ENCODE measurements at places on chromosomes 16 and 17.

GRCh38 chr16:85514598-85515318, 98.4 kb upstream of the GSE1 start:
- peak; percentile 87 for DNase-seq

DNA sequence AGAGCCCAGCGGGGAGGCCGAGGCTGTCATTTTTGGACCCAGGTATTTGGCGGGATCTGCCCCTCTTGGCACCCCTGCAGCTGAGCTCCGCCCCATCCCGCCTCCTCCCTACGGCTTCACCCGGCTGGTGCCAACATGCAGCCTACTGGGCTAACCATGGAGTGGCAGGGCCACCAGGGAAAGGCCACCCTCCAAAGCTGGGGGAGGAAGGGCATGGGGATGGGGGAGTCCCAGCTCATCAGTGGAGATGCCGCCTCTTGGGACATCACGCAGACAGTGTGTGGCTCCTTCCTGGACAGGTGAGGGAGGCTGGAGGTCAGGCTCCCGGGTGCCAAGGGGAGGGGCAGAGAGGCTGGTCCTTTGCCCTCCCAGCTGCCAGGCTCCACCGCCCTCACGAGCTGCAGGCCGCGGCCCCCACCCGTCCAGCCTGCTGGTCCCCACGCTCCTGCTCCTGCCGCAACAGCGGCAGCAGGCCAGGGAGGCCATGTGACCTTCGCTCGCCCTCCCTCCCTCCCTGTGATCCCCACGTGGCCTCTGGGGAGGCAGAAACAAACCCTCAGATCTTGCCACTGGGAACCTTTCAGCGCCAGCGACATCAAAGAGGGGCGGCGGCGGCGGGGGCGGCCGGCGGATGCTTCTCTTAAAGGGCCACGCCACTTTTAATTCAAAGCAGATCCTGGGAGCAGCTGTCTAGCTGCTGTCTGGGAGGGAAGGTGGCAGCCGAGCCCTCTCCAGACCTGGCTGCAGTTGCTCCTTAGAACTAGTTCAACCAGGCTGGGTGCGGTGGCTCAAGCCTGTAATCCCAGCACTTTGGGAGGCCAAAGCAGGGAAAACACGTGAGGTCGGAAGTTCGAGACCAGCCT, 6.8 kb upstream of the NOTUM start:
- no peak for DNase-seq

DNA sequence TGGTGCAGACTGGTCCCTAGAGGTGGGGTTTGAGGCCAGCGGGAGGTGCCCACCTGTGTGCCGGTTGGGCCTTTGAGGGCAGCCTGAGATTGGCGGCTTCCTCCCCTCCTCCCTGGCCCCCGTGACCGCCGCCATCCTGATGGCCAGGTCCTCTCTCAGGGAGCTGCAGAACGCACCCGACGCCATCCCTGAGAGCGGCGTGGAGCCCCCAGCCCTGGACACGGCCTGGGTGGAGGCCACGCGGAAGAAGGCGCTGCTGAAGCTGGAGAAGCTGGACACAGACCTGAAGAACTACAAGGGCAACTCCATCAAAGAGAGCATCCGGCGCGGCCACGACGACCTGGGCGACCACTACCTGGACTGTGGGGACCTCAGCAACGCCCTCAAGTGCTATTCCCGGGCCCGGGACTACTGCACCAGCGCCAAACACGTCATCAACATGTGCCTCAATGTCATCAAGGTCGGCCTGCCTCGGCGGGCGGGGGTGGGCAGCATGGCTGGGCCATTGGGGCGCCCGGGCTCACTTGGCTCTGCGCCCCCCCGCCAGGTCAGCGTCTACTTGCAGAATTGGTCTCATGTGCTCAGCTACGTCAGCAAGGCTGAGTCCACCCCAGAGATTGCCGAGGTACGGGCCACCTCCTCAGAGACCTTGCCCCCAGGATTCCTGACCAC, 2.8 kb downstream of the GPS1 start:
- no peak for DNase-seq

DNA sequence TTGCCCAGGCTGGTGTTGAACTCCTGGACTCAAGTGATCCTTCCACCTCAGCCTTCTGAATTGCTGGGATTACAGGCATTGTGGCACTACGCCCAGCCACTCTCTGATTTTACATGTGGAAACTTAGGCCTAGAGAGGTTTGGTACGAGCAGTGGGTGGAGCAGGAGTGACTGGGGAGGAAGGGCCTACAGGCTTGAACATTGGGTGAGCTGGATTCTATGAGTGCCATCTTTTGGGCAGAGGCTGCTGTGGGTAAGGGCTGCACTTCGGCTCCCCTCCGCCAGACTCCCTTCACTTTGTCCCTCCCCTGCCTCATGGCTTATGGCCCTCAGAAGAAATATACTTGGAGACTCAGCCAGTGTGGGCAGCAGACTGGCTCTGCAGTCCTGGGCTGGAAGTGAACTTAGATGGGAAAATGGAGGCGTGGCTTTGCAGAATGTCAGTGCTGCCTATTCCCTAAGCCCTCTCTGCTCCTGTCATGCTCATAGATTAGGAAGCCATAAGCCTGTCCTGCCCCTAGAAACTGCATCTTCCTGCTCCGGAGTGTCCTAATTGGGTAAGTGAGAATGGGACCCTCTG, 9.5 kb upstream of the MRC2 start:
- DNase-seq: no peak

DNA sequence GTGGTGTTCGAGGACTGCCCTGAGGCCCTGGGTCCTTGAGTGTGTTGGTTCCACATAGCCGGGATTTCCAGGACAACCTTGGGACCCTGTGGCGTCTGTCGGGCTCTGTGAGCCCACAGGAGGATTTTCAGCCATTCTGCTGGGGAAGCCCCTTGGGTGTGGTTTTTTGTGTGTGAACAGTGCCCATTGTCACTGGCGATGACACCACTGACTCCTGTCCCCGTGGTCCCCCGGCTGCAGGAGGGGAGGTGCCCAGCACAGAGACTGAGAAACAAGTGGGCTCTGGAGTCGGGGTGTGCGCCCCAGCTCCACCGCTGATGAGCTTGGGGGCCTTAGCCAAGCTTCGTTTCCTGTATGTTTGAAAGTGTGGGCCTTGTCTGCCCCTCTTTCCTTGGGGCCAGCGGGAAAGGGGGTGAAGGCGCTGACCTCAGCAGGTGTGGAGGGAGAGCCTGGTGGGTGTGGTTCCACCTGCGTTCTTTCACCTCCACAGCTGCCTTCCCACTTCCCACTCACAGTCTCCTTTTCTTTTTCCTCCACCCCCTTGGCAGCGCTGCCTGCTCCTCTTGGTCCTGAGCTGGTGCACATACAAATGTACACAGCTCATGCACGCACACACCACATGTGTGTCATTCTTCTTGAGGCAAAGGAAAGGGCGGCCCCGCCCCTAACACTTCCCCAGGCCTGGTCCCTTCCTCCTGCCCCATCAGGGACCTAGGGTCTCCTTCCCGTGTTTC, 16.1 kb downstream of the MGRN1 start:
- no peak for DNase-seq

DNA sequence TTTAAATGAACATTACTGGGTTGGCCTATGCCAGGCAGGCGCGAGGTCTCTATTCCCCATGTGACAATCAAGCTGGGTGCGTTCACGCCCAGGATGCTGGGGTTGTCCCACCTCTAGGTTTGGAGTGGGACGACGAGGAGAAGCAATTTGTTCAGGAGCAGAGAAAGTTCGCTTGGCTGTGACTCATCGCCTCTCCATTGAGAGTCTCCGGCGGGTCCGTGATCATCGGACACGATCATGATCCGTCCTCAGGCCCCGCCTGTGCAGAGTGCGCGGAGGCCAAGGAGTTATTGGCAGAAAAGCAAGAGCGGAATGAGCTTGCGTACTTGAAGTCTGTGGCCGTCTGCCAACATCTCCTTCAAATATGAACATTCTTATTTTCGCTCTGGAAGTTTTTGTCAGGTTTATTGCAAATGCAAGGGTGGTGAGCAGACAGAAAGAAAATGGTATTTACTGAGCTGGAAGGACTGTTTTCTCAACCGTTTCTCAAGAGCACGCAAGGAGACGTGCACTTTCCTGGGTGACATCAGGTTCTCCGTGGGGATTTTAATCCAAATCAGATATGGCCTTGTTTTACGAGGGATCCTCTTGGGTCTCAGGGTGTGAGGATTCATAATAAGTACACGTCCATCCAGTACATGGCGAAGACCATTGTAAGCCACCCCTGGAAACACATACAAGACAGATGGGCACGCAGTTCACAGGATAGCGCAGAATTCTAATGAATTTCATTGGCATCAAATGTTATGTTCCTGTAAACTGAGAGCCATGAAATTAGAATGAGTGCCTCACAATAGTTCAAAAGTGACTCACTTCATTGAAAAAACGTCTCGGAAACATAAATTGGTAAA, 70.1 kb upstream of the CREBBP start:
- no peak for DNase-seq

GRCh38 chr16:81647527-81647926, 131.6 kb upstream of the PLCG2 start:
- peak; percentile 49 for DNase-seq

DNA sequence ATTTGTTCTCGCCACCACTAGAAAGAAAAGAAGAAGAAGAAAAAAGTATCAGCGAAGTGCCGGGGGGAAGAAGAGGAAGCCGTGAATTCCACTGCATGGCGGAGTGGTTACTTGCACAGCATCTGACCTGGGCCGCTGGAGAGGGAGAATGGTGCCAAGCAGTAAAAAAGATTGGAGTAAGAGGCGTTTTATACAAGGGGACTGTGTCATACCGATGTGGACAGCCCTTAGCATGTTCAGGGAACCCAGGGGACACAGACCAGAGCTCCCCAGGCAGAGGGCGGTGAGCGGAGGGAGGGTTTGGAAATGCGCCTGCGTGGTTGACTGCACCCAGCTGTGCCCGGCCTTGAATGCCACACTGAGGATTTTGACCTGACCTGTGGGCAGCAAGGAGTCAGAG, 52.8 kb downstream of the PLXDC1 start:
- DNase-seq: no peak

GRCh38 chr17:8020776-8021564, 17.9 kb upstream of the ALOX15B start:
- DNase-seq: no peak

DNA sequence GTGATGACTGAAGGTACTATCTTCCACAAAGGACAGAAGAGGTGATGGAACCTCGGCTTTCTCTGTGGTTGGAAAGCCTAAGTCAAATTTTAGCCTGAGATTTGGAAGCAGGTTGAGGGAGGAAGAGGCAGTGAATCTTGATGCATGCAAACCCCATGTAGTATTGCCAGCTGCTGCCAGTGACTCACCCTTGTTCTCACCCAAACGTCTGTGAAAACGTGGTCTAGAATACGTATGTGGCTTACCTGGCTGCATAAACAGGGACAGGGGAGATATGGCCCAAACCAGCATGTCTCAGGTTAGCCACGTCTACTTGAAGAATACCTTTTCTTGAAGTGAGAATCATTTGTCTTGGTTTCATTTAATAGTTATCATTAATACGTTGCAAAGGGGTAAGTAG, 438.0 kb upstream of the MAF start:
- no peak for DNase-seq

- no peak for DNase-seq
These were observed 67.8 kb upstream of the AXIN2 start for GRCh38 chr17:65629234-65629690.

DNA sequence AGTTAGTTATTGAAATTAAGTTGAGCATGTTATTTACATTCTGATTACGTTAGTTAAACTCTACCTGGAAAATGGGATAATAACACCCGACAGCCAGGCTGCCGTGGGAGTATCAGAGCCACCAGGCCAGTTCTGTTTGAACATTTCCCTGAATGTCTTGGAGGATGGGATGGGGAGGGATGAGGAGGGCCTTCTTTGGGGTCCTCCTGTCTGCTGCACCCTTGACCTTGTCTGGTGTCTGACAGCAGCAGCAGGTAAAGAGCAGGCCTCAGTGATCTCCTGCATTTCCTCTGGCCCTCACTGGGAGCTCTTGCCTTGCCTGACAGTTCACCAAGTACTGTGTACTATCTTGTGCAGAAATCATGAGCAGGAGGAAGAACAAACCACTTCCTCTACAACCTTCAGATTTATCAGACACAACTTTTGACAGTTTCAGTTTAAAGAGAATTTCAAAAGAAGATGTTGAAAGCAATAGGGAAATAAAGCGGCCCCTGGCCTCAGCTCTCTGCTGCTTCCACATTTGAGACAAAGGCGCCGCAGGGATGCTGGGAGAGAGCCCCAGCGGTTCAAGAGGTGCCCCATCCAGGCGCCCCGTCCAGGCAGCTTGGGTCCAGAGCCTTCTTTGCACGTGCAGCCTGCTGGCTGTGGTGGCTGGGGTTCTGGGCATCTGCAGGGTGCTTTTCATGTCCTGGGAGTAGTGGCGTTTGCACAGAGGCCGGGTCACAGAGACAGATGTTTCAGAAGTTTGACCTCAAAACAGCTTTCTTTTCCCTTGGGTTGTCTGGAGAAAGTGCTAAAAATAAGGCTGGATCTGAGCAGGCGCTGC, 25.3 kb downstream of the CMIP start:
- DNase-seq: no peak

DNA sequence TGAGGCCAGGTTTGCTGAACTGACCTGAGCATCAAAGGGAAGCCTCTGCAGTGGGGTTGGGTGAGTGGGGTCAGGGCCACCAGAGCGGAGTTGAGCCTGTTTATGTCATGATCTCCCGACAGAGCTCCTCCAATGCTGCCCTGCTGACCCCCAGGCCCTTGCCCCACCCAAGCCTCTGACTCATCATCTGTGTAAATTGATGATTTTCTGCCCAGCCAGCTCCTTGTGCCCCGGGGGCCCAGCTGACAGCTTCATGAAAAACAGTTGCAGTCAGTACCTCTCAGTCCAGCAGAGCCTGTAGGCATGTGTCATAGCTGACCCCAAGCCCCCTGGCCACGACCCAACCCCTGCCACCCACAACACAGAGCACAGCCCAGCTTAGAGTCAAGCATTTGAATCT, 134.9 kb downstream of the CCT6B start:
- DNase-seq: no peak

- DNase-seq: no peak
These were observed 125.2 kb downstream of the CDH11 start for GRCh38 chr16:64996641-64997040.

GRCh38 chr16:14263769-14264168, 192.7 kb downstream of the MRTFB start:
- DNase-seq: no peak

- DNase-seq: no peak
These were observed 430.3 kb downstream of the SLC39A11 start for GRCh38 chr17:72661945-72662826.

DNA sequence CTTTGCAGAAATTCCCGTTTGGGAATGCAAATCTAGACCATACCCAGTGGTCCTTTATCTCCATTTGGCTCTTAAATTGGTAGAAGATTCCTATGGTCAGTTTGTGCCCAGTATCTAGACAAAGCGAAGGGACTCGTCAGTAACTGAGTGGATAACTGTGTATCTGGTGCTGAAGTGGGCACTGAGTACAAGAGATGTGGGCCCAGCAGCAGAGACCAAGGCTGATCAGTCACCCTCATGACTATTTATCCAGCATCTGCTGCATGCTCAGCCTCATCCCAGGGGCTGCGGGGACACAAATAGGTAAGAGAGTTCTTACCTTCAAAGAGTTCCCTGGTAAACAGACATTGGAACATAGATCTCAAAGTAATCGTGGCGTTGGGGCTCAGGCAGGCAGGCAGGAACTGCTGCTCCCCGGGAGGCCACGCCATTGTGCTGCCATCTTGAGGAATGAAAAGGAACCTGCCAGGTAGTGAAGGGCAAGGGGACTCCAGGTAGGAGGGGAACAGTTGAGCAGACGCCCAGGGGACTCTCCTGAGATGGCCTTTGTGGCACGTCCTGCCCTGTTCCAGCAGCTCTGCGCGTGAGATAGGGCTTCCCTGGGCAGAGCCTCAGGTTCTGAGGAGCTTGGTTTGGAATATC, 10.3 kb downstream of the NT5M start:
- DNase-seq: peak; percentile 45

Measured in foreskin keratinocyte (primary cell).